ENCODE measurements at places on chromosomes 3 and 15. TPM values are rescaled to one million over a fixed set of nuclear protein-coding genes. Genes with fewer than 3 reads are reported as not detected.

The DLEC1 gene
- total RNA-seq = not detected

The HRG gene
- not detected for total RNA-seq

The SPRED1 gene
- 14.0 TPM for total RNA-seq

The GOLGA6L7 gene
- not detected for total RNA-seq

The C3orf49 gene
- total RNA-seq = not detected

The CX3CR1 gene
- 0.15 TPM for total RNA-seq

The NSMCE3 gene
- total RNA-seq = 10.1 TPM

The CALML4 gene
- 2.7 TPM for total RNA-seq

The DUOX1 gene
- not detected for total RNA-seq

The SLC12A1 gene
- total RNA-seq = not detected

The THRB gene
- total RNA-seq = 0.84 TPM

The HCN4 gene
- not detected for total RNA-seq

All from bronchus fibroblast of lung (primary cell).